ENCODE measurements at places on chromosomes 3 and 15.
A peak's percentile ranks its signal among the peaks of the same experiment; 100 is the strongest.

DNA sequence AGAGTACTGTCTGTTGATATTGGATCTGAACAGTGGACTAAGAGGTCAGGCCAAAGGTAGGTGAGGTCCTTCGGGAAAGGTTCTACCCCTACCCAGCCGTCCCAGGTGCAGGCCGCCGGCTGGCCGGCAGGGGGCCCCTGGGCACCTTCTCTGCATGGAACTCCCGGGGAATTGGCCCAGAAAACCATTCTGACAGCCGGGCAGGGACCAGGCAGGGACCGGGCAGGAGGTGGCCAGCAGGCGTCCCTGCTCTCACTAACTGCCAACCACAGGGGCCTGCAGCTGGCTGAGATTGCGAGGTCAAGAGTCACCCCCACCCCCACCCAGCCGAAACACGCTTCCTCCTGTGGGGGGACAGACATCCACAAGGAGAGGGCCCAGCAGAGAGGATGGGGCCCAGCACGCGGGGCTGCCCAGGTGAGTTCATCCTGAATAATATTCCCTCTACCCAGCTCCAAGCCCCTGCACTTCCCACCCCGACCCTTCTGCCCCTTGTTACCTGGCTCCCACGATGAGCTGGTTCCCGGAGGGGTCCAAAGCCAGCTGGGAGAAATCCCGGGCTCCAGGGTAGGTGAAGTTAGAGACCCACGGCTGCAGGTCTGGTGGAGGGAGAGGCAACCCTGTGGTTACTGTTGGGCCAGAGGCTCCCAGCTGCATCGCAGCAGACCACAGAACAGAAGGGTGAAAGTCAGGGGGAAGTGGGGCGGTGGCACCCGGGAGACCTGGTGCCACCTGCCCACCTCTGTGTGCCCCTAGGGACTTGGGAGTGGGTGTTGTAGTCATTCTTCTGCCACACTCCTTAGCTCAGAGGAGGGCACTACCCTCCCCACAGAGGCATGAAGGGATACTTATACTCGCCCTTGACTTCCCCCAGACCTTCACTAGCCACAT lies 84.4 kb downstream of the SEMA5B start:
- peak; percentile 8 for DNase-seq

- DNase-seq: no peak
These were observed at the start of gene TIMP4 for GRCh38 chr3:12158387-12159226. TSS of gene TIMP4 (minus strand) at chr3:12158912. CDS start at chr3:12158840, 72 bp downstream.

GRCh38 chr3:114127517-114127916 lies 51.3 kb downstream of the DRD3 start:
- DNase-seq: no peak

- no peak for DNase-seq
These were observed 1045.3 kb downstream of the TUSC7 start for GRCh38 chr3:117754841-117755240.

- no peak for DNase-seq
These were observed 102.5 kb downstream of the MYH15 start for GRCh38 chr3:108407886-108408285.

GRCh38 chr3:63207066-63207590 lies 71.0 kb upstream of the SYNPR start:
- no peak for DNase-seq

- DNase-seq: no peak
These were observed 227.6 kb downstream of the MINAR1 start for GRCh38 chr15:79659691-79660090.

GRCh38 chr3:11389386-11390268 lies 117.4 kb downstream of the ATG7 start:
- no peak for DNase-seq

DNA sequence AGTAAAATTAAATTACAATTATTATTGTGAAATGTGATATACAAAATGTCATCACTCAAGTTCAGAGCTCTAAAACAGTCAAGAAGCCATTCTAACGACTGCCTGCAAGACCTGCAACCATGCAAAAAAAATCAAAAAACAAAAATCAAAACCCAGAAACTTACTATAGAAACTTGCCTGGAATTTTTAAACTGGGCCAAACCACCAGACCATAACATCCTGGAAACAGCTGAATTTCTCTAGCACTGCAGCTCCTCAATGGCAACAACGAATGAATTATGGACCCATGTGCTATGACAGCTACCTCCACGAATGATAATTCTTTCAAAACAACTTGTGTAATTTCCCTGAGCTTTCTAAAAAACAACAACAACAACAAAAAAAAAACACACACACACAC lies 130.0 kb upstream of the KCNMB2 start:
- no peak for DNase-seq

- no peak for DNase-seq
These were observed 10.9 kb upstream of the CD200 start for GRCh38 chr3:112321867-112322652.

DNA sequence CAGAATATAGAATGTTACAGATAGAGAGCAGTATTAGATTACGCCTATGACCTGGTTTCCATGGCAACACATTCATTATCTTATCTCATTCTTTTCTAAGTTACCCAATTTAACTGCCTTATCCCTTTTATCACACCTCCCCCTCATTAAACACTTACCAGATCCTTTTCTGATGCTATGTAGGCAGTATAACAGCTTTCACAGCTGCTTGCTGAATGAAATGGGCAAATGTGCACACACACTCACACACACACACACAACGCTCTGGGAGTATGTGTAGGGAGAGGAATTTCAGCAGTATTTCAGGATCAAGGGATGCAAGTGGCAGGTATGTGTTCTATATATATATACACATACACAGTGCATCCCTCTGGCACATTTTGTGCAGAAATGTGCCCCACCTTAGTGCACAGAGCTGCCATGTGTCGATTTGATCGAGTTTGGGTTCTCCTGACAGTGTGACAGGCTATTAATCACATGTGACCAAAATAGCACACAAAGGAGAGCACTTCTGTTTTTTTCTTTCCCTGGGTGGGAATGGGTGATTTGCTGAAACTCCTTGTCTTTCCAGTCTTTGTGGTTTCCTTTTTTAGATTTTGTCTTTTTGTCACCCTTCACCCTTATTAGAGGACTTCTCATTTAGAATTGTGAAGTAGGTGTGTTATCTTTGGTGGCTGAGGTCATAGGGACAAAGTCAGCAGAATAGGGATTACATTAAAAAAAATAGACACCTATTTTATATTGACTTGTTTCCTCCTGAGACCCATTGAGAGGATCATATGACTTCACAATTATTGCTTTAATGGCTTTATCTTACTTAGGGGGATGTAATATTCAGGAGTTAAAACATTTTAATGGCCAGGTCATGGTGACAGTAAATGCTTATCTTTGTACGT lies 553.7 kb downstream of the PDCD6IP start:
- no peak for DNase-seq

DNA sequence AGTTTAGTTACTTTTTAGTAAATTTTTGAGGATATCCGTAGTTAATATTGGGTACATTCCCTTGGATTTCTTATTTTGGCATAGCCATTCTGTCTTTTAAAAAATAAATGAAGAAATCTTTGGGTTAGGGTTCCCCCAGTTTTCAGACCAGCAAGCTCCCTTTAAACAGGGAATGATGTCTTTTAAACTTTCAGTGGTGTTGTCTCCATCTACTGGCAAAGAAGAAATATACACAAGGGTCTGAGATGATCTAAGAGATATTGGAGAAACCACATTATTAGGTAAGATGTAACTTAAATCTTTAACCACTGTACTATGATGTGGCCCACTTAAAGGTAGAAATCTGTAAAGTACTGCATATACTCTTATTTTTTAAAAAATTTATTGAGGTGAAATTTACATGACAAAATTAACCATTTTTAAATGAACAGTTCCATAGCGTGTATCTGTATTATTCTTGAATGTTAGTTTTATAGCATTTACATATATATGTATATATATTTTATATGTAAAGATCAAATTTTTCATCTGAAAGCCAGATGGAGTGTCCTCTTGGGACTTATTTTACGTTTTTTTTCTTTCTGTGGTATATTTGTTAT lies 35.1 kb upstream of the EIF3J start:
- DNase-seq: no peak

GRCh38 chr3:183309276-183309675 lies 56.2 kb downstream of the B3GNT5 start:
- no peak for DNase-seq

DNA sequence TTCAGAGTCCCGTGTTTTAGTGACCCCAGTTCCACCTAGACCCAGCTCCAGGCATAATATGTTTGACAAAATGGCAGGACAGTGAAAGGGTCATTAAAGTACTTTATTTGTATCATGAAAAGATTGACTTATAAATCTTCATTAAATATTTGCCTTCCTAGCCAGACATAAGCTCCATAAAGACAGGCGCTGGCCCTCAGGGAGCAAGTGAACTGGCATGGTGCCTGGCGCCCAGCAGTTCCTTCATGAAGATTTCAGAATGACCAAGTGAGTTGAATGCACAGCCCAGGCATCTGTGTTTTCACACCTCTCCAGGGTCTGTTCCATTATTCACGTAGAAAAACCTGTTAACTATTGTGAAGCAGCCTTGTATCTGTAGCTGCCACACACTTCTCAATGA lies 166.2 kb downstream of the GAP43 start:
- no peak for DNase-seq

DNA sequence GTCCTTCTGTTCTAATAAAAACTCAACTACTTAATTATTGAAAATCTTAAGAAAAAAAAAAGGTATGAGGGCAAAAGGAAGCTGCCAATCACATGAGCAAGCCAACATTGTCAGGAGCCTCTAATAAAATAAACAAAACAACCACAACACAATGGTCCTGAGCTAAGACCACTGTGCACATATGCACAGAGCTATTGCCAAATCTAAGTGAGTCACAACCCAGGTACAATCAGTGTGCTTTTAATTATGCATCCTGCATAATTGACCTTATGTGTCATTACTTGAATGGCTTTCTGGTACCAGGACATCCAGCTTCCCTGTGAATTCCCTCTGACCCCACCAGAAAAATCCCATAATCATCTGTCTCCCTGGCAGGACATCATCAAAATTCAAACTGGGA lies 639.8 kb downstream of the MAGI1 start:
- DNase-seq: no peak

DNA sequence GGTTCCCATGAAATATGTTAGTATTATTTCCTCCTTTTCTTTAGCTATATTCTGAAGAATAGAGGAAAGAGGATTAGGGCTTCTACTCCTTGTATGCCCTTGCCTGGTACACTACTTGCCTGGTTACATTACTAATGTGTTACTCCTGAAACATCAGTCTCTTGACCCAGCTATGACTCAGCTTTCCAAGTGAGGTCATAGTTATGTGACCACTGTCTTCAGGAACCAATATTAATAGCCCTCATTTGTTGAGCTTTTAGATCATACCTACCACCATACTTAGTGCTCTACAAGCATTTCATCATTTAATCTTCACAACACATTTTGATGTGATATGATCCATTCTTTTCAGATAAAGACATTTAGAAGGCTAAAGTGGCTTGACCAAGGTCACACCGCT lies 60.3 kb downstream of the CMSS1 start:
- no peak for DNase-seq

DNA sequence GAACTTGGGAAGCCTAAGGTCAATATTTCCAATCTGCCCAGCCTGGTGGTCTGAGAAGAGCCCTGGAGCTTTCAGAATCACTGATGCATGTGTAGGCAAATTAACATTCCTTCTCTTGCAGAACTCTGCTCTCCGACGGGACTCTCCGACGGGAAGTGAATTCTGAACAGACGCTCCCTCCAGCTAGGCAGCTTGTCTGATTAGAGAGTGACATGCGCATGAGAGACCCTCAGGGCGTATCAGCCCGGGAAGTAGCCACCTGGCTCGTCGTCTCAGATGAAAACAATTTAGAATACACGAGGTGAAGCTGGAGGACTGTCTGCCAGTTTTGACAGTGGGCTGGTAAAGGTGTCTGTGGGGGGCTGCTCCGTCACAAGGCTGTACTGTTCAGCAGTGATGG lies 103.1 kb downstream of the DGKG start:
- no peak for DNase-seq

GRCh38 chr3:150546226-150547044 lies at the start of the genes EIF2A and SERP1:
TSS of gene EIF2A (plus strand) at chr3:150546787. CDS start at chr3:150546803, 16 bp downstream.
TSS of gene SERP1 (minus strand) at chr3:150546496. CDS start at chr3:150546135, 361 bp downstream.
- DNase-seq: peak; percentile 99

DNA sequence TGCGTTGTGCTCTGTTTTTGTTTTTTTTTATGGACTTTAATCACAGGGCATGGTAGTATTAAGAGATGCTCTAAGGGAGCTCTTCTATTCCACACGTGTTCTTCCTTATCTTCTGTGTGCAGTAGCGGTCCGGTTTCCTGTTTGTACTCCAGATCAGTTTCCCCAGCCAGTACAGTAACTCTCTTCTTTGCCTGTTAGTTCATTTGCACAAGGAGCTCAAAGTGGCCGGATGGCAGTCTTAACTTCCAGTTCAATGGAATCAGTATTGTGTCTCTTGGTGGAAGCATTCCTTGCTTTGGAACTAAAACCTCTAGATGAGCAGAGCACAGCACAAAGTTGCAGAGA lies 122.0 kb downstream of the KLF13 start:
- DNase-seq: no peak

GRCh38 chr15:49645277-49645676 lies 24.4 kb downstream of the DTWD1 start:
- no peak for DNase-seq

DNA sequence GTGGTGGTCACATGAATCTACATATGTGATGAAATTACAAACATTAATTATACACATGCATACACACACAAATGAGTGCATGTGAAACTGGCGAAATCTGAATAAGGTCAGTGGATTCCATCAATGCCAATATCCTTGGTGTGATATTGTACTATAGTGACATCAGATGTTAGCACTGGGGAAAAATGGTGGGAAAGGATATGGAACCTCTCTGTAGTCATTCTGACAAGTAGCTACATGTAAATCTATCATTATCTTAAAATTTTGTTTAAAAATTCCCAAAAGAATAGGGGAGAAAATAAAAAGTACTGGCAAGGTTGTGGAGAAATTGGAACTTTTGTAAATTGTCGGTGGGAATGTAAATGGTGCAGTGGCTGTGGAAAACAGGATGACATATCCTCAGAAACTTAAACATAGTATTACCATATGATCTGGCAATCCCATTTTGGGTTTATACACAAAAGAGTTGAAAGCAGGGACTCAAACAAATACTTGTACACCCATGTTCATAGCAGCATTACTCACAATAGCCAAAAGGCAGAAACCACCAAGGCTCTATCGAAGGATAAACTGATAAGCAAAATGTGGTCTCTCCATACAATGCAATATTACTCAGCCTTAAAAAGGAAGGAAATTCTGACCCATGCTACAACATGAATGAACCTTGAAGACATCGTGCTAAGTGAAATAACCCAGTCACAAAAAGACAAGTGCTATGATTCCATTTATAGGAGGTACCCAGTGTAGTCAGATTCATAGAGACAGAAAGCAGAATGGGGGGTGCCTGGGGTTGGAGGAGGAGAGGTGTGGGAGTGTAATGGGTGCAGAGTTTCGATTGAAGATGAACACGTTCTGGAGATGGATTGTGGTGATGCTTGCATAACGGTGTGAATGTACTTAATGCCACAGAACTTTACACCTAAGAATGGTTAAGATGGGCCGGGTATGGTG lies 25.3 kb upstream of the HRH1 start:
- no peak for DNase-seq

DNA sequence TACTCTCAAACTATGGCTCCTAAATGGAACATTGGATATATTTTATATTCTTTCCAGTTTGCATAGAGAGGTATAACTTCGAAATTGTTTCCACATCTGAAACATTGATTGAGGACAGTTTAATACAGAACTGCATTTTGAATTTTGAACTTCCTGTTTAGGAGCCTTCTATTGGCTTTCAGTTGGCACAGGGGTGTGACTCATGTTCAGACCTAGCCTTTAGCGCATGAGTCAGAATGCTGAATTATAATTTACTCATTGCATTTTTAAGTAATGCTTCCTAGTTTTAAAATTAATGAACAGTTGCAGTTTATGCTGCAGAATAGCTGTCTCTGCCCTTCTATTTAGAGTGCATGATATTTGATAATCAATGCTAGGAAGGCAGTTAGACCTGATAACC lies 751.7 kb downstream of the CADM2 start:
- DNase-seq: no peak

- DNase-seq: no peak
These were observed 257.4 kb upstream of the IL12A start for GRCh38 chr3:159731254-159731653.

Measured in amygdala (tissue), 56 donors.